GM03348 (cell line): ENCODE measurements at places on chromosomes 3 and 15.

GRCh38 chr3:20043396-20043795 lies 3.1 kb downstream of the KAT2B start:
- peak; percentile 25 for DNase-seq

GRCh38 chr15:73930790-73931281 lies 4.6 kb downstream of the LOXL1 start:
- peak; percentile 83 for DNase-seq

DNA sequence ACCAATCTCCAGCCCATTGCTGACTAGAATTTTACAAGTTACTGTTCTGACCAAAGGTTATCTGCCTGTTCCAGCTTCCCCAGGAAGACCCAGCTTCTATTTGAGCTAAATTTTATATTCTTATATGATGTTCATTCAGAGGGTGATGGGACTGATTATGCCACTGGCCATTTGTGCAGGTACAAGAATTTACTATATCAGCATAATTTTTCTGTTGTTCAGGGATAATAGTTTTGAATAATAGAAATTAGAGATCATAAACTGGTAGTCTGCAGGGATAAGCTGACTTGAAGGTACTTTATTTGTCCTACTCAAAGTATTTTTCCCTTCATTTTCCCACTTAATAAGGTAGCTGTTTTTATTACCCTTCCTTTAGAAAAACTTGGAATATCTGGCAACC lies 222.6 kb upstream of the MRPL3 start:
- DNase-seq, result no peak

GRCh38 chr3:12170207-12170606 lies 11.5 kb upstream of the TIMP4 start:
- DNase-seq, result peak; percentile 34

GRCh38 chr3:113431811-113432210 lies 9.5 kb downstream of the CFAP44 start:
- peak; percentile 9 for DNase-seq

DNA sequence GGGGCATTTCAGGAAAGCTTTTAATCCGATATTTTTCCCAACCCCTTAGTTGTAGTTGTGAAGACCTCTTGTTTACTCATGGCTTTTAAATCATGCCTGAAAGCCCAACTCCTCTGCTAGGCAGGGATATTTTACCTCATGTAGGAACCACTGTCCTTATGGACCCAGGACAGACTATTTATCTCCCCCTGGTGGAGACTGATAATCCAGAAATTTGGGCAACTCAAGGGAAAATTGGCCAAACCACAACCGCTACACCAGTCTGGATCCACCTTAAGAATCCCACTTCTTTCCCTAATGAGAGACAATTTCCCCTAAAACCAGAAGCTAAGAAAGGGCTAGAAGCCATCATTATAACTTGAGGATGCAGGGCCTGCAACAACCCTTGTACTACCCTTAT lies 248.1 kb upstream of the STAC start:
- no peak for DNase-seq

- DNase-seq, result no peak
These were observed 1260.4 kb upstream of the ALCAM start for GRCh38 chr3:104106276-104106675.

GRCh38 chr3:182785142-182785541 lies 8.2 kb upstream of the ATP11B start:
- no peak for DNase-seq

DNA sequence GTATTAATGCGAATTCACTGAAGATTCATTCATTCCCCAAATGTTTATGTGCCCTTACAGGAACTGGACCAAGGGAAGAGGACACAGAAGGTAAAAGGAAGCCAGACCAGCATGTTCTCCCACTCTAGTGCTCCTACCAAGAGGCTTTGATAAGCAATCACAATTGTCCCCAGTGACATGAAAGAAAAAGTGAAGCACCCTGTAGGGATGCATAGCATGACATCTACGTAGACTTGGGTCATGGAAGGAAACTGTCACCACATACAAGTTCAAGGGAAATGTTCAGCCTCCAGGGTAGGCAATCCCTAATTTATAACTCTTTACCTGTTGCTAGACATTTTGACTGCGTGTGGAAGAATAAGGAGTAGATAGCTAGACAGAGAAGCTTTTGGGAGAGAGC lies 348.6 kb upstream of the MCTP2 start:
- no peak for DNase-seq

GRCh38 chr3:56205406-56205805 lies 262.9 kb downstream of the ERC2 start:
- no peak for DNase-seq

DNA sequence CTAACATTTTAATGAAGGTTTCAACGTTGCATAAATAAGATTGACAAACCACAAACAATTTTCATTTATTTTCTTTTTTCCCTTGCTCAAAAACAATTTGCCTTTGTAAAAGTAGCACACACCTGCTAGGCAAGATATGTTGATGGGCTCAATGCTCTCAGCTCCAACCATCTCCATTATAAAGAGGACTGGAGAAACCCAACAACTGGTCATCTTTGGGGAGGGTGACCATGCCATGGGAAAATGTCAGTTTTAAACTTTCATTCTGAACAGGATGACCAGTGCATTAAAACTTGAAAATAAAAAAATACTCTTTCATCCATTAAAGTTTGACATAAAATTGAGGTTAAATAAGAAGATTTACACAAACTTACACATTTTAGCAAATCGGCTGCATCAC lies 183.7 kb downstream of the CFAP20DC start:
- DNase-seq, result no peak

DNA sequence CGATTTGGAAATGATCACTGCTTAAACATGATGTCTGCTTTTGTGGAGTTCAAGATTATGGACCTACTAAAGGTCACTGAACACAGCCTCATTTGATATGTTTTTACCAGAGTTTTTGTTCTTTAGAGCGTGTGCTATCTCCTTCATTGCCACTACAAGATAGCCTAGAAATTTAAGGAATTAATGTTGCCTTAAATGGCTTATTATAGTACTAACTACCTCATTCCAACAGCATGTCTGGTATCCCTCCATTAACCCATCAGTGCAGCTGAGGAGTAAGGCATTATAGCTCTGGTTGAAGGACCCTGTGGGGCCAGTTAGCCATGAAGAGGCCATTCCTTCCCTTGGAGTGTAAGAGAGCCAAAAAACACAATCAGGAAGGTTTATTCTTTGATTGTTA lies 2.3 kb upstream of the FAM43A start:
- no peak for DNase-seq

GRCh38 chr3:156532730-156533129 lies 22.2 kb downstream of the SSR3 start:
- no peak for DNase-seq

- DNase-seq, result no peak
These were observed 8.4 kb downstream of the MYO1E start for GRCh38 chr15:59364248-59364647.

DNA sequence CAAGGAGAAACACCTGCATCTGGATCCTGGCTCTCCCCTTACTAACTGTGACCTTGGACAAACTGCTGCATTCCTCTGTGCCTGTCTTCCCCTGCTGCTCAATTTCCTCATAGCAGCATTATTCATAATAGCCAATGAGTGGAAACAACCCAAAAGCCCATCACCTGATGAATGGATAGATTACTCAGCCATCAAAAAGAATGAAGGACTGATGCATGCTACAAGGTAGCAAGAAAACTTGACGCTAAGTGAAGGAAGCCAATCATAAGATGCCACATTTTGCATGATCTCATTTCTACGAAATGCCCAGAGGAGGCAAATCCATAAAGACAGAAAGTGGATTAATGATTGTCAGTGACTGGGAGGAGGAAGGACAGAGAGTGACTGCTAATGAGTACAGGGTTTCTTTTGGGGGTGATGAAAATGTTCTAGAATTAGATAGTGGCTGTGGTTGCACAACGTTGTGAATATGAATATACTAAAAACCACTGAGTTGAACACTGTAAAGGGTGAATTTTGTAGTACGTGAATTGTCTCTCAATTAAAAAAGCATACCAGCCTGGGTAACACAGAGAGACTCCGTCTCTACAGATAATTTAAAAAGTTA lies 11.2 kb downstream of the IGDCC4 start:
- DNase-seq, result no peak

- DNase-seq, result peak; percentile 94
These were observed 8.7 kb downstream of the SEMA3F start for GRCh38 chr3:50163572-50164455.

- no peak for DNase-seq
These were observed 462.8 kb upstream of the DPH6 start for GRCh38 chr15:36008719-36009118.

- no peak for DNase-seq
These were observed 147.2 kb downstream of the ALCAM start for GRCh38 chr3:105513886-105514285.

DNA sequence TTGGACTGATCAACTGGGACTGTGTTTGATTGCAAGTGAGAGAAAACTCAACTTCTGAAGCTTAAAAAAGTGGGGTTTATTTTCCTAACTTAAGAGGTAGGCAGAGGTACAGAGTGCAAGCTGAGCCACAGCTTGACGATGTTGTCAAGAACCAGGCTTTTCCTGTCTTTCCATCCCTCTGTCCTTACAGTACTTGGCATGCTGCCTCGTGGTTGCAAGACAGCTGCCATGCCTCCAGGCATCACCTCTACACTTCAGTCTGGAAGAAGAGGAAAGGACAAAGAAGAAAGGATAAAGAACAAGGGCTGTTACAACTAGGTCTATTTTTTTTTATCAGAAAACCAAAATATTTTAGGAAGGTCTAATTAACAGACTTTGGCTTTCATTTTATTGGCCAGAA lies 51.8 kb upstream of the GALNT15 start:
- no peak for DNase-seq

GRCh38 chr15:66873856-66874255 lies 171.8 kb downstream of the SMAD6 start:
- no peak for DNase-seq

GRCh38 chr15:68463996-68464395 lies 32.0 kb upstream of the ITGA11 start:
- no peak for DNase-seq

DNA sequence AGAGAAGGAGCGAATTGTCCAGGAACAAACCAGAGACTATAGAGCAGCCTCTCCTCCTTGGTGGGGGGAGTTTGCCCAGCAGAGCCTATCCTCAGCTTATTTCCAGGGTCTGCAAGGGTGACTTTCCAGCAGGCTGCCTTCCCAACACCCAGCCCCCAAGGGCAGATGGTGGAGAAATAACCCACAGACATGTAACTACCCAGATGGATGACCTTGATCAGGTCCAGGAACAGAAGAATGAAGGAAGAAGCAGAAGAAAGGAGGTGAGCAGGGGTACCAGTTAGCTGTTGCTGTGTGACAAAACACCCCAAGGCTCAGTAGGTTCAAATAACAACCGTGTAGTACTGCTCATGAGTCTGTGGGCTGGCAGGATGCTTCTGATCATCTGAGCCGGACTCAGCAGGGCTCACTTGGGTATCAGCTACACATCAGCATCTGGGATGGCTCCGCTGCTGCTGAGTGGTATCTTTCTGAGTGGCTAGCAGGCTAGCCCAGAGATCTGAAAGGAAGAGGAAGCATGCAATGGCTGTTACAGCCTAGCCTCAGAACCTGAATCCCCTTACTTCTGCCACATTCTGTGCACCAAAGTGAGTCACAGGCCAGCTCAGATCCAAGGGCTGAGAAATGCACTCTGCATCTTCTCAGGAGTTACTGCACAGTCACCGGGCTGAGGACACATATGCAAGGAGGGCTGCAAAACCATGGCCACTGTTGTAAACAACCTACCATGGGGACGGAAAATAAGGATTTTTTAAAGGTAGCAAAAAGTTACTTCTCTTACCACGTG lies 22.2 kb upstream of the TXNRD3 start:
- no peak for DNase-seq

DNA sequence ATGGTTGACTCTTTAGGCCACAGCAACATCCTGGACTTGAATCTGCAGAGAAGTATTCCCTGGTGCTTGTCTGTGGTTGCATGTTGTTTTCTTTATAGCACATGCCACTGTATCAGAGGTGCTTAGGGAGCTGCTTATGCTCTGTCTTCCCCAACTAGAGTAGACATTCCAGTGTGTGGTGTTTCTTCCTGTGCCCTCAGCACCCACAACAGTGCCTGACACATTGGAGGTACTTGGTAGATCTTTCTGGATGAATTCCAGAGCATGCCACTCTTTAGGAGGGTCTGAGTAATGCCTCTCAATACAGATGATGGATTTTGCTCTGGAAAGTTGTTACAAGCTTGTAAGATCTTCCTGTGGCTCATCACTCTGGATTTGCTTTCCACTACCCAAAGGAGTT lies 117.6 kb downstream of the CHDH start:
- DNase-seq, result no peak

- peak; percentile 16 for DNase-seq
These were observed 104.2 kb upstream of the THRB start for GRCh38 chr3:24598695-24599470.

GRCh38 chr3:9123840-9124239 lies 125.6 kb downstream of the SRGAP3 start:
- DNase-seq, result no peak

GRCh38 chr3:133992381-133992780 lies 37.3 kb downstream of the SLCO2A1 start:
- DNase-seq, result no peak

- no peak for DNase-seq
These were observed 15.6 kb downstream of the NBEAL2 start for GRCh38 chr3:46994801-46995731.

GRCh38 chr3:81592101-81592500 lies 169.3 kb downstream of the GBE1 start:
- no peak for DNase-seq

- DNase-seq, result peak; percentile 78
These were observed 85.4 kb upstream of the LIPC start for GRCh38 chr15:58346361-58346760.

GRCh38 chr3:133296981-133297380 lies 102.9 kb upstream of the BFSP2 start:
- DNase-seq, result no peak

DNA sequence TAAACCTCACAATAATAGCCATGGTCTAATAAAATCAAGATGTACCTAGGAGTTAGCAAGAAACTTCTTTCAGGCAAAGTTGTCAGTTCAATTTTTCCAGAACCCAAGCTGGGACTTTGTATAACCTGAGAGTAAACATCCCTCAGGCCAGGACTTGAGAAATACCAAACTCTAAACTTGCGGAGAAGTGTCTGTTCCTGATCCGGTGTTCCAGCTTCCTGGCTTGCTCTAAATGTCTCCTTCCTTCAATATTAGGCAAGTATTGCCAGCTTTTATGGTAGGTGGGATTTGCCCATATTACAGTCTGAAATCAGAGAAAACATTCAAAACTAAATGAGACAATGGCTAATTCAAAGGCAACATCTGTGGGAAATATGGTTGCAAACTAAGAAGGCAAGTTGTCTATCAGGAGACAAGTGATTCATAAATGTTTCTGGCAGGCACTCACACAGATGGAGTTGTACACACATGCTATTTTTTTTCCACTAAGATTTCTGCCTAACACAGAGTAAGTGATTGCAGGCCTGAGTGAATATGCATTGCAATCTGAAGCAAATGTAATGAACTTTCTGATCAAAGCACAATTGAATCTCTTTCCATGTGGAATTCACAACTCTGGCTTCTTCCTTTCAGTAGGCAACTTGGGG lies 88.3 kb upstream of the COL8A1 start:
- DNase-seq, result peak; percentile 53

GRCh38 chr15:38864122-38864521 lies 299.5 kb upstream of the RASGRP1 start:
- no peak for DNase-seq

- DNase-seq, result no peak
These were observed 290.5 kb downstream of the RPLP1 start for GRCh38 chr15:69743091-69743490.

GRCh38 chr3:16508243-16508578 lies 5.3 kb downstream of the RFTN1 start:
- DNase-seq, result no peak

GRCh38 chr3:37574177-37574943 lies 287.3 kb upstream of the CTDSPL start:
- DNase-seq, result no peak
